ENCODE measurements at places on chromosomes 2 and 18.

GRCh38 chr2:175930504-175930903 lies 71.6 kb downstream of the LNPK start:
- no peak for DNase-seq

- DNase-seq = no peak
Measured at GRCh38 chr18:7980136-7980535, 413.0 kb downstream of the PTPRM start.

DNA sequence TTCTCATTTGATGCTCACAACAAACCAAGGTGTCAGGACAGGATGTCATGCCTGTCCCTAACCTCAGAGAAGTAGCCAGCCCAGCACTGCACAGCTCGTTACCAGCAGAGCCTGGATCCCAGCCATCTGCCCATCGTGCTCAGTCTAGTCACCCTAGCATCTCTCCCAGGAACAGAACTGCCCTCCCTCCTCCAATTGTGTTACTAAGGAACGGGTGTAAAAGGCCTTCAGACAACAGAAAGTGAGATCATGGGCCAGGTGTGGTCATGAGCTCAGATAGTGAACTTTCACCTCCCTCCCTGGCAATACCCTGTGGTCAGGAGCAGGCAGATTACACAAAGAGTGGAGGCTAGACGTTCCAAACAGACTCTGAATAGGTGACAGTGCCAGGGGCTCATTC lies 111.8 kb upstream of the PPP1CB start:
- DNase-seq = no peak

DNA sequence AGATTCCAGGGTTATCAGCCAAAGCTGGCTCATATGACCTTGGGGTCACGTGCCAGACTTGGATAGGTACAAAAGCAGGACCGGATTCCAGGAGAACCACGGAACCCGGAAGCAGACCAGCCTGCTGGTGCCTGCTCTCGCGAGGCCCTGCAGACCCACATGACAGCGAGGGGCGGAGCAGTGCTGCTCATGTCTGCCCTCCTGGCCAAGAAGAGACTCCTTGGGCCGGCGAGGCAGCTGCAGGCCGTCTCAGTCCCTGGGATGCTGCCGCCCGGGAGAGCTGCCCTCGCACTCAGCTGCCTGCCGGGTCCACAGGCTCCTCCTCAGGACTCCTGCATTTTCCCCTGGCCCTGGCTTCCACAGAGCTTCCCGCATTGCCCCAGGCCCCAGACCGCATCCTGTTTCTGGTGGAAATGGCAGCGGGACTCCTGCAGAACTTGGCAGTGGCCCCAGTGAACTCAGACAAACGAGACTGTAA lies 739.5 kb downstream of the SOCS6 start:
- DNase-seq = no peak

DNA sequence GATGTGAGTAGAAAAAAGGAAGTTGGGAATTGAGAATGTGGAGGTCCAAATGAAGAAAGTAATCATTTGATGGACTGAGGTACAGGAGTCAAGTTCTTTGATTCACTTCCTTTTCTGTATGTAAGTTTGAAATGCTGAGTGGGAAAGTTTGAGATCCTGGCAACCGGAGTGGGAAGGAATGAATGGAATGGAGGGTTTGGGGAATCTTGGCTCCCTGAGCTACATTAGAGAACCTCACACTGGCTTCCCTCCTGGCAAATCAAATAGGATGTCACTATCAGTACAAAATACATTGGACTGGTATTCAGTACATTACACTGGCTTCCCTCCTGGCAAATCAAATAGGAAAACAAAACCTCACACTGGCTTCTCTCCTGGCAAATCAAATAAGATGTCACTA lies 9.8 kb upstream of the RNF138 start:
- DNase-seq = no peak

GRCh38 chr2:168340931-168341330 lies 93.5 kb upstream of the STK39 start:
- no peak for DNase-seq
